ENCODE measurements at places on chromosomes 4 and X.

GRCh38 chr4:40788331-40788730 lies 38.6 kb downstream of the NSUN7 start:
- no peak for DNase-seq

DNA sequence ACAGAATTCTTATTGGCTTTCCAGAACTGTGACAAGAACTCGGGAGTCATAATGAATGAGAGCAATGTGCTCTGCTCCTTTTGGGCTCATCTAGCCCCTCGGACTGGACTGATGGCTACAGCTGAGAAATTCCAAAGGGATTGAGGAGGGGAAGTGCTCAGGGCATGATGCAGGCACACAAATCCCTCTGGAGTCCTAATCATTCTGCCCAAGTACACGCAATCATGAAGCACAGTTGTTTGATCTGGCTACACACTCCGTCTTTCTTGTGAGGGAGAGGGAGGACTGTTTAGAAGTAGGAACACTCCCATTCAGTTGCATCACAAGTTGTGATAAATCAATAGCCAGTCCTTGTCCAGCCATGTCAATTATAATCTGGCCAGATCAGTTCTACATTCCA lies 237.5 kb downstream of the COL25A1 start:
- no peak for DNase-seq

DNA sequence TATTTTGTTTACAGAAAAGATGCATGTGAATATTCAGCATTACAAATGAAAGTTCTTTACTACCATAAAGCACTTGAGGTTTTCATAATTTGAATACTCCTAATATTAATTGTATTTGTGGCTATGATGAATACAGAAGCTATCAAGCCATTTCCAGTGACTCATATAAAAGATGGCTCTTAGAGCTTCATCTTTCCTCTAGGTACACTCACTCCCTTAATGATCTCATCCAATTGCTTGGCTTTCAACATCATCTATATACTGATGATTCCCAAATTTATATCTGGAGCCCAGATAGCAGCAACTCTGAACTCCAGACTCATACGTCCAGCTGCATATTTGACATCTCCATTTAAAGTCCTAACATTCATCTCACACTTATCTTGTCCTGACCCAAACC lies 183.4 kb upstream of the FAM241A start:
- DNase-seq, result no peak

GRCh38 chr4:128819082-128819742 lies 9.7 kb downstream of the JADE1 start:
- no peak for DNase-seq

DNA sequence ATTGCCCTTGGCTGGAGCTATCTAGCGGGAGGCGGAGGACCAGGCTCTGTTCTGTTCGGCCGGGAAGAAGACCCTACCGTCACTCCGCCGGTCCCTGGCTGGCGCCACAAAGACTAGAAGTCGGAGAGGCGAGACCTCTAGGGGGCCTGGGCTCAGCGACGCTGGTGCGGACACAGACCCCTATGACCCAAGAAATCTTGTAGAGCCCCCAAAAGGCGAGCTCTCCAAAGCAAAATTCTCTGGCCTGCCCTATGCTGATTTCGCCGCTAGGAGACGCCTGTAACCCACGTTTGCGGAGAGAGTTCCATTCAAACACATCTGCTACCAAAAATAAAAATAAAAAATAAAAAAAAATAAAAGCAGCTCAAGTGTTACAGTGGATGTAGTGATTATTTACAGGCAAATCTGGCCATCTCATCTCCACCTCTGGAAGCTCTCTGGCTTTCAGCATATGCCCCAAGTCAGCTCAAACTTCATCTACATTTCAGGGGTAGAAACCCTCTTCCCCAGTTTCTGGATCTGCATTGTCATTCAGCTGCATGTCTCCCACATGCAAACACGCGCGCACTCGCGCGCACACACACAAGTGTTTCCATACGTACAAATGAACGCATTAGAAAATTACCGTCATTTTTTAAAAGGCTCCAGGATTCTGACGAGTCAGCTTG lies 2.4 kb upstream of the PCDH10 start:
- peak; percentile 50 for DNase-seq

GRCh38 chr4:76955182-76955581 lies 5.6 kb downstream of the SEPTIN11 start:
- DNase-seq, result no peak

- no peak for DNase-seq
Observed at GRCh38 chr4:105909787-105910281, 14.6 kb downstream of the NPNT start.

DNA sequence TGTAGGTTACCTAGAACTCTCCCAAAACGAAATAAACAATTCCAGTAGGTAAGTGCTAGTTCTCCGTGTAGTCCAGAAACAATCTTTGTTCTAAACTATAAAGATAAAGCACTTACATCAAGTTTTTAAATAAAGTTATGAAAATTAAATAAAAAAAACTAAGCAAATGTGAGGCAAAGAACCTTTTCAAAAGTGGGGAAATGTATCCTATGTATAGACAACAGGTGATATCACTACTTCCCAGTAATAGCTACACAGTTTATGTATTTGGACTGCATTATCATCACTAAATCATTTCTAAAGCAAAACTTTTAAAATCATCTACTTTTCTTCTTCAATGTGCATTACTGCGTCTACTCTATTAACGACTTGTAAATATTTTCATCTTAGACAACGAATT lies 2.0 kb downstream of the YTHDC1 start:
- DNase-seq, result no peak

- DNase-seq, result no peak
Observed at GRCh38 chr4:70746179-70746839, 24.5 kb downstream of the RUFY3 start.

GRCh38 chr4:15751153-15751552 lies 27.0 kb upstream of the CD38 start:
- no peak for DNase-seq

- DNase-seq, result peak; percentile 72
Observed at GRCh38 chrX:71622576-71623450, 4.5 kb upstream of the CXCR3 start.

GRCh38 chr4:158965226-158965625 lies 137.7 kb upstream of the RAPGEF2 start:
- DNase-seq, result no peak

DNA sequence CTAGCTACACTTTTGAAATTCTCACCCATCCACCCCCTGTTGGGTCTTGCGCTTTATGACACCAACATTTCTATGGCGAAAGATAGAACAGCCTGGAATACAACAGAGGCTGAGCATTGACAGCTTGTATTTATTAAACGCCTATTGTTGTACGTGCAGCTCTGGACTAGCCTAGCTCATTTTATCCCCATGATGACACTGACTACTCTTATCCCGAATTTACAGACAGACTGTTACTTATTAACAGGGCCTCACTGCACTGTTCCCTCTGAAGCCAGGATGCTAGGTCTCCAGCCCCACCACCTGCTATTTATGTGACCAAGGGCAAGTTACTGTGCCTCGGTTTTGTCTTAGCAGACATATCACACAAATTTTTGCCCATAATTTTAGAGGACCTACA lies 1.0 kb upstream of the RFC1 start:
- no peak for DNase-seq

GRCh38 chr4:113840861-113841260 lies 79.3 kb upstream of the CAMK2D start:
- no peak for DNase-seq

DNA sequence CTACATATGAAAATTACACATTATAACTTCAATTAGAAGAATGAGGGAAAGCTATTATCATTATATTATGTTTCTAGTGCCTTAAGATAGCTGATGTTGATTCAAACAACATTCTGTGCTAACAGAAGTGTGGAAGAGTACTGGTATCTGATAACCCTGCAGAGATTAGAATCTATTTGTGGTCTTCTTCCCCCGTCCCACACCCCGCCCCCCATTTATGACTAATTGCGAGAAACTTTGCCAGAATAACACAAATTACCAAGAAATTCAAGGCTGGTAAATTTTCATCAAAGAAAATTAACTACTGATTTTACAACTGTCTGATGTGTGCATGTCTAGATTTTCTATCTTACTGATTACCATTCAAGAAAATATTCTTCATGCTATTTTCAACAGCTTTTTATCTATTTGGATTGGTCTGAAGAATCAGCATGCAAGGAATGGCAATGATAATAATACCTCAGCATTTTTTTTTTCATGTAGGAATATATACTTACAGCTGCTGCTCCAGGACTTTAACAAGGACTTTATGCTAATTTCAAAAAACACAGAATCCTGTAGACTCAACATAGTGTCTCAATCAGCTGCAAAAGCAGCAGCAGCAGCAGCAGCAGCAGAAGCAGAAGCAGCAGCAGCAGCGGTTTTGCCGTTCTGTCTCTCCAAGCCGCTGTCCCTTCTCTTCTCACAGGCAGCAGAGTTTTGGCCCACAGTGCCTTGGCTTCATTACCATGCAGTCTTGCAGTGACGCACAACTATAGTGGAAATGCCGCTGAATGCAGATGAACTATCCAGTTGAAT lies 126.7 kb downstream of the FRYL start:
- no peak for DNase-seq

GRCh38 chr4:74376888-74377483 lies 12.0 kb downstream of the EREG start:
- DNase-seq, result no peak

DNA sequence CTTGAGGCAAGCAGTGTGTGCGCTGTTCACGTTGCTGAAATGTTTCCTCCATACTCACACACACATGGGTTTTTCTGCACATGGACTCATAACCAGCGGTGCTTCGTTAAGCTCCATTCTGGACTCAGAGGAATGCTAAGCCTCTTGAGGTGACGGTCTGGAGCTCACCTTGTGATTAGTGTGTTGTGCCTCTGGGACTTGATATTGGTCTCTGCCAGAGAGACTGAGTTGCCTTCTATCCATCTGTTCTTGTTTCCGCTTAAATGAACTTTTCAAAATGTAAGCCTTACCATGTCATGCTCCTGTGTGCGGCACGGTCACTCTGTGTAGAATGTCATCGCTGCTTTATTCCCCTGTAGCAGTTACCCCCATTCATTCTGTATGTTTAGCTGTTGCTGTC lies 42.5 kb downstream of the ADD1 start:
- DNase-seq, result no peak

DNA sequence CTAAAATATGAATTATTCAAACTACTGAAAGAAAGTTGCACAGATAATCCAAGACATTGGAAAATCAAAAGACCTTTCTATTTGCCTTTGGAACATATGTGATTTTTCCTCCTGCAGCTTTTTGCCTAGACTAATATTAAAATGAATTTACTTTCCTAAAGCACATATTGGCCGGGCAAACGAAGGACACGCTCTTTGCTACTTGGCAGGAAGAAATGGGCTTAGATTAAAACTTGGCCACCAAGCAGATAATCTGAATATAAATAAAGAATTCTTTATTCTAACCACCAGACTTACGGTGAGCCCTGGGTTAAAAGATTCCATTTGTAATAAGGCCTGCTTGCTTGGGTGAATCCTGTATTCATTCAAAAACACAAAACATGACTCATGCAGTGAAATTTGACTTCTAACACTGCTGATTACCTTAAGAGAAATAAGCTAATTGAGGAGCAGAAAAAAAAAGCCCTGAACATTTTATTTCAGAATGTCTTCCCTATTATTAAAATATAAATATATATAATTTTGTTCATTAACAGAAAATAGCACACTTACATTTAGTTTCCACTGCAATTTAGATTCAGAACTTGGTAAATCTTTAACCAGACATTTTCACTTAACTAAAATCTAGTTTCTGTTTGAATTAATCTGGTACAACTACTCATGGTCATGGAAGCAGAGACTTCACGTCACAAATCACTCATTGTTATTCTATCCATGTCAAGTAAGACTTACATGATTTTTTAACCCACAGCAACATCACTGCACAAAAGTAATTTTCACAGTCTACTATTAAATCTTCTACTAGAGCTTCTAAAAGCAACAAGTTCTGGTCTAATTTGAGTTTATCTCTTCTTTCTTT lies 116.1 kb upstream of the PLAC1 start:
- DNase-seq, result no peak

DNA sequence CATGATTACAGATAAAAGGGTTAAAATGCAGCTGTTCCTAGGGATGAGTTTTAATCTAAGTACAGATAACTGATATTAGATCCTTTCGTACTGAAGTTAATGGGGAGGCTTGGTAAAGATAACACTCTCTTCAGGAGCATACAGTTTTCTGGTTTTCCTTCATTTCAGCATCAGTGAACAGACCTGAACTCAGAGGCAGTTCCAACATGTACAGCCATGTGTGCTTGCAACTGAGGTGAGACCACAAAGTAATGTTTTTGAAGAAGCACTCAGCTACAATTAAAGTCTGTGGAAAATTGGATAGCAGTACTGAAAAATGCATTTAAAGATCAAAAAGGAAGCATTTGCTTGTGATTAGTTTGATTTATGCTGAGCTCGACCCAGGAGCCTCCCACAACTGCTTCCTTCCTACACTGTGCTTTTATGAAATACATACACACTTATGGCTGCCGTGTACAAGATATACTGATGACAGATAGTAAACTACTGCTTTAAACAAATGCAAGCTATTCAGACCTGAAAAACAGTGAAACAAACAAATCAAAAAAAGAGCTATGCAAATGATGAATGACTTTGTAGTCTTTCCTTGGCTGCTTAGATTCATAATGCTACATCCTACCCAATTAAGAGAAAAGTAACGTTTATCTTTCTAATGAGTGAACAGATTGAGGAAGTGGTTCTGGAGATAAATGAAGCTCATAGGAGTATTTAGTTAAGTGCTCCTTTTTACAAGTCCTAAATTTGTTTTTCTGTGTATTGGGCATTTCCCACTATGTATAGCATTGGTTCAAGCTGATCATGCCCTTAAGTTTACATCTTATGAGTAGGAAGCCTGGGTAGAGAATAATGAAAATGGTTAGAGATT lies 68.4 kb downstream of the PDLIM5 start:
- DNase-seq, result no peak

GRCh38 chr4:16072168-16072567 lies 11.7 kb downstream of the PROM1 start:
- no peak for DNase-seq

GRCh38 chrX:41923978-41924683 lies 777 bp upstream of the CASK start:
- DNase-seq, result no peak

- no peak for DNase-seq
Observed at GRCh38 chr4:5012958-5013357, 6.3 kb downstream of the CYTL1 start.

DNA sequence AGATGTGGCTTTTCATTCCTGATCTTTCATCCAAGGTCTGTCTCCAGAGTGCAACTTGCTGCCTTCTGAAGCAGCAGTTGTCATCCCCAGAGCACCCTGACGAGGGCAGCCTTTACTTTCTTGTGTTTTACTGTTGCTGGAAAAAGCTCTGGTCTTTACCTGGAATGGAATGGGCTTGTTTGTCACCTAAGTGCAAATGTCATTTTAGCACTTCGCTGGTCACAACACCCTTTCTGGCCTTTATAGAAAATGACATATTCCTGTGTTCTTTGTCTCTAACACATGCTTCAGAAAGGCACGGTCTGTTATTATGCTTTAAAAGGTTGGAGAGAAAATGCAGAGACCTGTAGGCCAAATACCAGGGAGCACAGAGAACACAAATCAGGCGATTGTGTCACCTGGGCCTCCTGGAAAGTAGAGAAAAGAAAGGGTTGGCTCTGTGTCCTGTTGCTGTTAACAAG lies 332.7 kb upstream of the IGFBP7 start:
- no peak for DNase-seq

- no peak for DNase-seq
Observed at GRCh38 chrX:82384401-82384800, 1123.7 kb upstream of the POU3F4 start.
